Hematopoietic multipotent progenitor cell (in vitro differentiated cells): ENCODE measurements at places on chromosomes 16 and 17. TPM values are rescaled to one million over a fixed set of nuclear protein-coding genes. Genes with fewer than 3 reads are reported as not detected.

DNA sequence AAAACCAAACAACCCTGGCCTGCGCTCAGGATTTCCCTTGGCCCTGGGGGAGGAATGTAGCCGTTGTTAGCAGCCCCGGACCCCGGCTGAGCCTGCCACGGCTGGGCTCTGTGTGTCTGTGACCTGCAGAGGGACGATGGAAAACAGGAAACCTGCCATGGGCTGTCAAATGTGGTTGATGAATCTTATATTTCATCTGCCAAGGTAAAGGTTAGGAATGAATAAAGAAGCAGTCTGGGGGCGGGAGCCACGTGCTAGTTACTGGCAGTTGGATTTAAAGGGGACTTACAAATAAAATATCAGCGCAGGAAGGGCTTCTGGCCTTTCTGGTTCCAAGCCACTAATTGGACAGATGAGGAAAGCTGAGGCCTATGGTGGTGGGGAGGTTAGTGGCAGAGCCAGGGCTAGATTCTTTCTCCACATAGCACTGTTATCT lies at the start of gene KRT23:
Gene KRT23 (minus strand): TSS at position 263 of the 436 bp plus-strand sequence. CDS start 1,043 bp downstream, outside the sequence.
- no peak for DNase-seq

GRCh38 chr16:81804134-81804610 lies 25.1 kb downstream of the PLCG2 start:
- DNase-seq = no peak

DNA sequence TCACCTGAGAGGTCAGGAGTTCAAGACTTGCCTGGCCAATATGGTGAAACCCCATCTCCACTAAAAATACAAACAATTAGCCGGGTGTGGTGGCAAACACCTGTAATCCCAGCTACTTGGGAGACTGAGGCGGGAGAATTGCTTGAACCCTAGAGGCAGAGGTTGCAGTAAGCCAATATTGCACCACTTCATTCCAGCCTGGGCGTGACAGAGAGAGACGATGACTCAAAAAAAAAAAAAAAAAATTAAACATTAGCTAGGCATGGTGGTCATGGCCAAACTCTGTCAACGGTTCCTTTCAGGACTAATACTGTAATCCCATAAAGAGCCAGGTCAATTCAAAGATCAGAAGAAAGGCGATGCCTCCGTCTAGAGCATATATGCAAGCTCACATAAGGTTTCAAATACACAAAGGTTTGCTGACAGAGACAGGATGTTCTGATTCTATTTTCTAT lies 2.4 kb downstream of the RNF157 start:
- no peak for DNase-seq

CDH5 gene
- 0.27 TPM for total RNA-seq

DNA sequence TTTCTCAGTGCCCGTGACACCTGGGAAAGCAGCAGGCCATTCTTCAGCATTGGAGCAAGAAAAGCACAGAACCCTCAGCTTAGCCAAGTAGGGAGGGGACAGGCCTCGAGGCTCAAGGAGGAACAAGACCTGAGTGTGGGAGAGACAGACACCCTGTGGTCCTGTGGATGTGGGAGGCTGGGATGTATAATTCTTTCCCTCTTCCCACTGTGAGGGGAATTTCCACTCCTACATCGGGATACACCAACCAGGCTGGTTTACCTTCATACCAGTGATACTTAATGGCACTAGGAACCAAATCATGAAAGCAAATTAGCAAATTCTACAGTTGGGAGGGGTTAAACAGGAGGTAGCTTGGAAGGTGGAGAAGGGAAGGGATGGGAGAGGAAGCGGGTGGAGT lies 41.7 kb downstream of the LYRM1 start:
- no peak for DNase-seq

DNA sequence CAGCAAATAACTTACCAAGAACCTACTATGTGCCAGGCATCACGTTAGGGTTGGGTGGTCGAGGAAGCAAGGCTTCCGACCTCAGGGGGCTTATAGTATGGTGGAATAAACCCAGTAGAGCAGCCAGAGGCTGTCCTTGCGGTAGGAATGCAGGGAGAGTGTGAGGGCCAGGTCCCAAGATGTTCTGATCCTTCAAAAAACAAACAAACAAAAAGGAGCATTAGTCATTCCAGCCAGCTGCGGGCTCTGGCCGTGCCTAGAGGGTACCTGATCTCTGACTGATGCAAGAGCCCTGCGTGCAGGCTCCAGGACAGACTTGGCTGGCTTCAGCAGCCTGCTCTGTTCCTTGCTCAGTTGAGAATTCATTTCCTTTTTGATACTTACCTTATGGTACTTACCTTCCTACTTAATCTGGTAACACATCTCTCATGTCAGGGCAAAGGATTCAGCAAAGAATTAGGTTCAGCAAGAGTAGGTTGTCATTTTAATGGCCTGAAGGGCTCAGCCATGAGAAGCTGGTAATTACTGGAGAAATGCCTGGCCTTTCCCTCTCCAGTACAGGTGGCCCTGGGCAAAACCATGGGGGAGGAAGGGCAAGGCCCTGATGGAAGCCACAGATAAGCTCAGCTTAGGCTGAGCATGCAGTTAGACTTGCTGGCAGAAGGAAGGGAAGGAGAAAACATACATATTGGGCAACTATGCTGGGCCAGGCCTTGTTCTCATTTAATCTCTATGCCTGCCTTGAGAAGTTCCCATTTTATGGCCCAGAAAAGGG lies 18.4 kb downstream of the CYB5D2 start:
- no peak for DNase-seq

DNA sequence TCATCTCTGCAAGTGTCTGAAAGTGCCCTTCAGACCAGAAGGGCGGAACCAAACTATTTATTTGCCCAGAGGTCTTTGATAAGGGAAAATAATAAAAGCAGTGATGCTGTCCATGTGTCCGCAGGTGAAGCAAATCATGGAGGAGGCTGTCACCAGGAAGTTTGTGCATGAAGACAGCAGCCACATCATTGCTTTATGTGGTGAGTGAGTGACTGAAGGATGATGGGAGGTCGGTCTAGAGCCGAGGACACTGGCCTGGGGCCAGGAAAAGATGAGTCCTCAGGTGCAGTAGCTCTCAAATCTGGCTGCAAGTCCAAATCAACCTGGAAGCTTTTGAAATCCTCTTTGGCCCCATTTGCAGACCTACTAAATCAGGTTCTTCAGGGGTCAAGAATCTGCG lies 6.1 kb downstream of the SGSM2 start:
- DNase-seq = no peak

- DNase-seq = no peak
Observed at GRCh38 chr16:57507136-57508034, 21.1 kb upstream of the DOK4 start.

GRCh38 chr16:71927383-71927782 lies 32.1 kb downstream of the IST1 start:
- DNase-seq = no peak

DNA sequence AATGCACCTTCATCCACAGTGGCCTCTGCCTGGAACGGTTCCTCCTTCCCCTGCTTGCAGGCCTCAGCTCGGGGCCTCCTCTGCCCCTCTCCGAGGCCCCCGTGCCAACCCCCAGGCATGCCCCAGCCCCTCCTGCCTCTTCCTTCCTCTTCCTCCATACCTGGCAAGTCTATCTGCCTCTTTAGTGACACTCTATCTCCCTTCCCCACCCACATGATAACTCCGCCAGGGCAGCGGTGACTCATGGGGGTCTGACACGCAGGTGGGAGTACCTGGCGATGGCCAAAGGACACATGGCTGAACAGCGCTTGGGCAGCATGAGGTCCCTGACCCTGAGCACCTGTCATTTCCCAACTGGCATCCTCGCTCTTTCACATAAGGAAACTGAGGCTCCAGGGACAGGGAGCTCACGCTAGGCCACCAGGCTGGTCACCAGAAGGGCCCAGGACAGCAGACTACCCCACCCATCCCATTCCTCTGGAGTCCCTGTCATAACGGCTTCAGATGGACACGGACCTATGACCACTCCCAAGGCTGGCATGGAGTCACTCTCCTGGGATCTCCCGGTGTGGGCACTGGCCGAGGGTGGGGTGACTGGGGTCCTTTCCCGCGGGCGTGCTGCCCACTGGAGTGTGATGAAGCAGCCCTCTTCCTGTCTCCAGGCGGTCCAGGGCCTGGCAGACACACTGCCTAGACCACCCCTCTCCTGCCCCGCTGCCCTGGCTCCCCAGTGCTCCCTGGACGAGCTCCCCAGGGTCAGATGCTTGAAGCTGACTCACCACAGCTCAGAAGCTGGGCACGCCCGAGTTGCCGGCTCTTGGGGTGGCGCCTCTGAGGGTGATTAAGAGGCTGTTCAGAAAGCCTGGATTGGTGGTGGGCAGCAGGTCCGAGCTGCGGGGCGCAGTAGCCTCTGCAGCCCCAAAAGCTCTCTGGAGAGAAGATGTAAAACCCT lies 100.6 kb downstream of the ENGASE start:
- no peak for DNase-seq

DNA sequence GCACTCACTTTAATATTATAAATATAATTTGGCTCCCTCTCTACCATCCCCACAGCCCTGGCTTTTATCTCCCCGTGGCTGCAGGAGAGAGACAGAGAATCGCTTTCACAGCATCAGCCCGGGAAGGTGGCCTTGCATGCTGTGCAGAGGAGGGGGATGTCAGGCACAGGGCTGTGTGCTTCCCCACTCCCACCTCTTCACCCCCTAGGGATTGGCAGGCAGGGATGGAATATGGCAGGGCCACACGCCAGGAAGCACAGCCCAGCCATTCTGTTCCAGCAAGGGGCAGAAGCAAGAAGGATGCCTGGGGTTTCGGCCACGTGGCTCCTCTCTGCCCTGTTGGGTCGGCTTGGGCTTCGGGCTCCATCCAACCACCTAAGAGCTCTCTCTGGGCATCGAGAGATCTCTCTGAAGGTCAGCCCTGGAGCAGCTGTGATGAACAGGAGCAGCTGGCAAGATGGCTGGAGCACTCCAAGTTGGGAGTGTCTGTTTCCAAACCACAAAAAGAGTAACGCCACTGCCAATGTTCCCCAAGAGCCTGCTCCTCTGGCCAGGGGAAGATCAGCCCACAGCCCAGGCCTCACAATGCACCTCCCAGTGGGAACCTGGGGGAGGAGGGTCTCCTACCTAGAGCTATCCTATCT lies 223.2 kb downstream of the C16orf78 start:
- no peak for DNase-seq

- DNase-seq = no peak
Observed at GRCh38 chr16:52470585-52470984, 76.4 kb downstream of the TOX3 start.

DNA sequence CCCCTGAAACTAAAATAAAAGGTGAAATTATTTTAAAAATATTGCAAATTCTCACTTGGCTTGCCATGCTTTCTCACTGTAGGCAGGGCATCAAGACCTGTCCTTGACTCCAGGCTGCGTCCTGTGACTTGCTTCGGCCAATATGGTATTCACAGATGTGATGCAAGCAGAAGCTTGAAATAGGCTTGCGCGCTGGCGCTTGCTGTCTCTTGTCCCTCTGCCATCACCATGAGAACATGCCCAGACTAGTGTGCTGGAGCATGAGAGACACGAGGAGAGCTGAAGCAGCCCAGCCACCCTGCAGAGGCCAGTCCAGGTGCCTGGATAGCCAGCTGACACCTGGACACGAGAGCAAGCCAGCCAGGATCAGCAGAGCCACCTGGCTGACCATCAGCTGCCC lies 21.8 kb upstream of the ZKSCAN2 start:
- no peak for DNase-seq

- DNase-seq = no peak
Observed at GRCh38 chr17:50956409-50956749, 90.2 kb upstream of the TOB1 start.

DNA sequence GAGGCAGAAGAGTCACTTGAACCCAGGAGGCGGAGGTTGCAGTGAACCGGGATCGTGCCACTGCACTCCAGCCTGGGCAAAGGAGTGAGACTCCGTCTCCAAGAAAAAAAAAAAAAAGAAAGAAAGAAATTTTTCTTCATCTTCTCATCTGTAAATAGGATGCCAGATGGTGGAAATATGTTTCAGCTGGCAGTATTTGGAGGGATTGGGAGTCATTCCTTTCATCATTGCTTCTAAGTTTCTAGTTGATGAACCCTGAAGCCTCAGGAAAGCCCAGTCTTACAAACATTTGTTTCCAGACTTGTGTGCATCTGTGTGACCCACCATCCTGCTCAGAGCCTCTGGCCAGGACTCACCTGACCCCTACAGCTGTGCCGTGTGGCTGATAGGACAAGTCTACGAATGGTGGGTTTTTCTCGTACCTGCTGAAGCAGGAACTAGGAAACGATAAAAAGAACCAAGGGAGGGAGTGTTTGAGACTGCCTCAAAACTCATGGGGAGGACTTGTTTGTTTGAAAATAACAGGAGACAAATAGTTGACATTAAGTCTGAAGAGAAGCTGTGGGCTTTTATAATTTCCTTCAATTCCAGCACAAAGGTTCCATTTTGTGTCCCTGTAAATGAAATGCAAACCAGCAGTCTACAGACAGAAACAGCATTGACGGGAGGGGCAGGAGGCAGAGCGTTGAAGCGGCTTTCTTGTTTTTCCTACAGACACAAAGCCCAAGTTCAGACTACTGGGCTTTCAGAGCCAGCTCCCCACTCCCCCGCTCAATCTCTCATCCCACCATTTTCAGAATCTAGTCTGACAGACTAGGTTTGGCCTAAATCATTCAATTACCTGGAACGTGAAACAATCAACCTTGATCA lies 24.9 kb downstream of the CDRT4 start:
- DNase-seq = no peak

- DNase-seq = no peak
Observed at GRCh38 chr16:30375864-30376263, 1.3 kb downstream of the MYL11 start.

DNA sequence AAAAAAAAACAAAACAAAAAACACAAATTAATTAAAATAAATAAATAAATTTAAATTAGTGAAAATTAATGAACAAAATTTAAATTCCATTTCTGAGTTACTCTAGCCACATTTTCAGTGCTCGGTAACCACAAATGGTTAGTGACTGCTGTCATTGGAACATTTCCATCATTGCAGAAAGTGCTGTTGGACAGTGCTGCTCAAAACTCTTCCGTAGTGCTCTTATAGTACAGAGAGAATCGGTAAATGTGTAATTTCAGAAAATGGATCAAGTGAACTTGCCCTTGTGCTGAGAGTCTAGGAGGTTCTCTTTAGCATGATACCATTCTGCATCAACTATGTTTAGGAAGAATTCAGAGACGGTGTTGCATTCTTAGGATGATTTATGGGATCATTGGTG lies 23.7 kb downstream of the ZNRF1 start:
- no peak for DNase-seq

GRCh38 chr16:74474416-74474815 lies 53.1 kb upstream of the CLEC18B start:
- no peak for DNase-seq

TP53TG3C gene
- total RNA-seq = not detected

GRCh38 chr17:19343671-19344151 lies 18.8 kb downstream of the B9D1 start:
- no peak for DNase-seq

- DNase-seq = no peak
Observed at GRCh38 chr17:68748381-68748780, 147.2 kb upstream of the FAM20A start.

PRCD gene
- total RNA-seq = 0.81 TPM

- DNase-seq = no peak
Observed at GRCh38 chr17:75819116-75819515, 25.1 kb downstream of the UNC13D start.
